ENCODE measurements at places on chromosomes 7 and 10.

DNA sequence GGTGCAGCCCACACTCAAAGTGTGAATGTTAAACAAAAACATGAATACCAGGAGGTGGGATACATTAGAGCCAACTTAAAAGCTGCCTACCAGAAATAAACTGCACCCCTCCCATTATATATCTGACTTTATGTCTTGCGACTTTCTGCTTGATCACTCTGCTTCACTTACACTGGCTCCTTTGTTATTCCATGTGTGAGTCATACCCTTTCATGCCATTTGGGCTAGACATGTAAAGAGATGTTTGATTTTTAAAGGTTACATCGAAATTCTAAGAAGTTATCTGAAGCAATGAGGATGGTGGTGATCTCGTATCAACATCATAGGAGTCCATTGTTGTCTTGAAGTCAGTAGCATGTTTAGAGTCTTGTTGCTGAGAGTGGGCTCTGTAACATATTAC lies 31.6 kb upstream of the ETV1 start:
- no peak for DNase-seq

- DNase-seq, result no peak
These were observed 200.1 kb downstream of the SDHAF3 start for GRCh38 chr7:97317575-97317974.

DNA sequence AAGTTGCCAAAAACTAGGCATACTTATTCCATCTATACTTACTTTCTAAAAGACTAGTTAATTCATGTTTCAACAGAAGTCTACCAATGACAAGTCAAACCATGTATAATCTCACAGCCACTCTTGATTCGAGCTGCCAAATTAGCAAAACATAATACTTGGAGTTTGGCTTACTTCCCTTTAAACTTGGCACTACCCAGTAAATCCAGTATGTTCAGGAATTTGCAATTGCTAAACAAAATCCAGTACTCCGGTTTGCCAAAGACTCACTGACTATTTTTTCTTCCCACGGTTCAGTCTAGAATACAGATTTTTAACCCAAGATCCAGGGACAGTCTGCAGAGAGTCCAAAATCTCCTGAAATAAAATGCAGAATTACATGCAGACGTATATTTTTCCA lies 4.6 kb downstream of the OAT start:
- DNase-seq, result no peak

DNA sequence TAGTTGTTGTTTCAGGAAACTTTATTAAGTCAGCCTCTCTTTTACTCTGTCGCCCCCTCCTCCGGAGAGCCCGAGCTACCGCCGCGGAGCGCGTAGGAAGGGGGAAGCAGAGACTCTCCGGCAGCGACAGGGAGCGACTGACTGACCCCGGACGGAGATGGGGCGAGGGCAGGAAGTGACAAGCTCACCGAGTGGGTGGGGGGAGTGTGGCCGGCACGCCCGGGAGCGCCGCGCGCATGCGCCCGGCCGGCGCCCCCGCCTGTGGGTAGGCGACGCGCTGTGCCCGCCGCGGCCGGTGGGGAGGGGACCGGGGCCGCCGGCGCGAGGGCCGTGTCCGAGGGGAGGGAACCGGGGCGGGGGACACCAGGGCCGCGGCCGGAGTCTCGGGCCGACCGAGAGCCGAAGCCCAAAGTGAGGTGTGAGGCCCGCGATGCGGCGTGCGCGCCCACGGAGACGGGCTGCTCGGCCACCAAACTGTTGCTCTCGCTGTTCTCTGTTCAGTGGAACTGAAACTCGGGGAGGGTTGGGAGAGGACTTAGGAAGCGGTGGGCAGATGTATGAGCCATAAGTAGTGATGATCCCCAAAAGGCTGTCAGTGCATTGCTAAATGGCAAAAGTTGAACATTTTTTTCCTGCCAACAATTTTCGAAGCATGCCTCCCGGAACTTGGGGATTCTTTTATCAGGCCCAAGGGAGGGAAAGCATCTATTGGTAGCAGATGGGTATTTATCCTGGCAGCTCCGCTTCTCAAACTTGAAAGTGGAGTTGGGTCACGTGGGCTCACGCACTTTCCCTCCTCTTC lies at the start of gene ZNF800:
Gene ZNF800 (minus strand): TSS at position 143 of the 802 bp plus-strand sequence. CDS start 1,151 bp downstream, outside the sequence.
- peak; percentile 93 for DNase-seq

DNA sequence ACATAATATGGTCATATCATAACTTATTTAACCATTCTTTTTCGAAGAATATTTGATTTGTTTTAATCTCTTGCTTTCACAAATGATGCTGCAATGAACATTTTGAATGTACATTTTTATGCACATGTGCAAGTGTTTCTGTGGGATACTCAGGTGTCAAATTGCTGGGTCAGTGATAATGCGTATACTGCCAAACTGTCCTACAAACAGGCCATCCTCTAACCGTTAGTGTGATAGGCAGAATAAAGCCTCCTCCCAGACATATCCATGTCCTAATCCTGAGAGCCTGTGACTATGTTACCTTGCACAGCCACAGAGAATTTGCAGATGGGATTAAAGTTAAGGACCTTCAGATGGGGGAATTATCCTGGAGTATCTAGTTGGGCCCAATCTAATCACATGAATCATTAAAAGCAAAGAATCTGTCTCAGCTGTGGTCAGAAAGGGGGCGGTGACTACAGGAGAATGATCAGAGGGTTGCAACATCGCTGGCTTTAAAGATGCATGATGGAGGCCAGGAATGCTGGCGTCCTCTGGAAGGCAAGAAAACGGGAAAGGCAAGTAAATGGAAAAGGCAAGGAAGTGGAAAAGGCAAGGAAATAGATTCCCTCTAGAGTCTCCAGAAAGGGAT lies 46.7 kb downstream of the FZD1 start:
- DNase-seq, result no peak

GRCh38 chr7:132869166-132869861 lies 212.6 kb downstream of the CHCHD3 start:
- no peak for DNase-seq

DNA sequence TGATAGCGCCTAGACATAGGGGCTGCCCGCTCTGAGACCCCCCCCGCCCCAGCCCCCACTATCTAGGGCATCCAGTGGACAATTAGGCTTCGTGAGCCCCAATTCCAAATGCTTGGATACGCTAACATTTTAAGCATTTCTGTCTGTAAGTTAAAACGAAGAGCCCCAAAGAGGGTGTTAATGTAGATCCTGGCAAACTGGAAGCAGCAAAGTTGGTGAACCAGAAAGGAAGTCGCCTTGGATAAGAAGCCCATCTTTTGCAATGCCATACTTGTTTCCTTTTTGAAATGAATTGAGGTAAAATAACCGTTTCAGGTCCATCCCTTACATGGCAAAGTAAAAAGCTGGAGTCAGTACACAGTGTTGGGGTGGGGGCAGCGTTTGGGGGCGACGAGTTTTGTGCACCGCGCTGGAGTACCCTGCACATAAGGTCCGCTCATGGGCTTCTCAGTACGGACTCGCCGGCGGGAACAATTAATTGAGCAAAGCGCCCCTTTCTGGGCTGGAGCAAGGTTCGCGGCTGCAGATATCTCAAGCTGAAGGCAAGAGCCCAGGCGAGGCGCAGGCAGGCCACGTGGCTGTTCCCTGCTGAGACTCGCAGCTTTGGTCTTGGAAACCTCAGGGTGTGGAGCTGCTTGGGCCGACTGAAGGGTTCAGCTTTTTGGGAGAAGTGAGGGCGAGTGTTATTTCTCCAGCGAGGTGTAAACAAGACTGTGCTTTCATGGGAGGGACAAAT lies 1.4 kb upstream of the TWIST1 start:
- DNase-seq, result no peak

DNA sequence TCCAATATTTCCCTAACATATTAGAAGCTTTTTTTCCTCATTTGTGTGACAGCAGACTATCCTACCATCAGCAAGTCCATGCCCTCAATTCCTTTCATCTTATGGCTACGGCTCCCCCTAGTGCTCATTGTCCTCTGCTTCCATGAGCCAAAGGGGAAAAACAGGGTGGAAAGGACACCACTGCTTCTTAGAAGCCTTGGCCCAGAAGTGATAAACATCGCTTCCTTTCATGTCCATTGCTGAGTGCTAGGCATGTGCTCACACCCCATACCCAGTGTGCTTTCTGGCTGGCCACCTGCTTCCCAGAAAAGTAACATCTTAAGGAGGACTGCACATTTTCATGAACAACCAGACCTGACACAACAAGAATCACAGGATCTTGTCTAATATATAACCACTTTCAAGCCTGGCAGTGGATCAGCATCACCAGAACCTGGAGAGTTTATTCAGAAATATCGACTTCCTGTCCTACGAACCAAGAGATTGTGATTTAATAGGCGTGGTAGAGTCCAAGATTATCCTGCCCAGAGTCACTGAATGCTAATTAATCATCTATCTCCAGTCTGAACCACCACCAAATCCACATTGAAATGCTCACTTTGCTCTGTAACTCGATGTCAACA lies 650.5 kb upstream of the SORCS1 start:
- DNase-seq, result no peak

DNA sequence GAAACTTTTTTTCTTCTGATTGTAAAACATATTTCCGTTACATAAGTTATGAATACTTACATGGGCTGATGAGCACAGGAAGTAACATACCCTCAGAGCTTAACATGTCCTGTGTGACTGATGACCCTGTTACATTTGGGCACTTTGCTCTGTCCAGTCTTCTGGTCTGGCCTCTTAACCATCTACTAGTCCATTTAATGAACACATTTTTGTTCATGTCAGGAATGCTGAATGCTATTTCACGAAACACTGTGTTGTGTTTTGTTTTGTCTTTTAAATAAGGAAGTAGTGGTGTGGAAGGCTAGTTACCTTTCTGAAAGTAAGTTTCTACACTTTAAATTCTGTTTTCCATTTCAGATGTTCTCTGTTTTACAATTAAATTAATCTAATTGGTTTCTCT lies 77.7 kb downstream of the RBM33 start:
- no peak for DNase-seq

DNA sequence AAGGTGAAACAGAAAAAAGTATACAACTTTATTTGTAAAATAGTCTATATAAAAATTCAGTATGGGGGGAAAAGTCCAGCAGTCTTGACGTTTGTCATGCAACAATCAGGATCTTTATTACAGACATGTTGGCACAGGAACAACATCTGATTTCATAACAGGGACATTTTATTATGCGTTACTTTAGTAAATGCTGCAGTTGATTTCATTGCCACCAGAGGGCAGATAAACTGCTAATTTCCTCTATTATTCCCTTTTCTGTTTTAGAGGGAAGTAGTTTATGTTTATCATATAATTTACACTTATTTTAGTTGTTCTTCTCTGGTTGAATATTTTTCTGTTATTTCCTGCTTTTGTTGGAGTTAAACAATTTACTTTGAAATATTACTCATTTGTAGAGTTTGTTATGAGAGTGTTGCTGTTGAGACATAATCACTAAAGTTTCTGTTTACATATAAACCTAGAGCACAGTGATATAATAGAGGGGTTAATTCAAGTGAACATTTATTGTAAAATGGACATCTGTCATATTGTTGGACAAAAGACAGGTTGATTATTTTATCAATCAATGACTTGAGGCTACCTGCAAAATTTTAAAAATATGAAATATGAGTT lies 3.3 kb downstream of the PLXDC2 start:
- peak; percentile 32 for DNase-seq

DNA sequence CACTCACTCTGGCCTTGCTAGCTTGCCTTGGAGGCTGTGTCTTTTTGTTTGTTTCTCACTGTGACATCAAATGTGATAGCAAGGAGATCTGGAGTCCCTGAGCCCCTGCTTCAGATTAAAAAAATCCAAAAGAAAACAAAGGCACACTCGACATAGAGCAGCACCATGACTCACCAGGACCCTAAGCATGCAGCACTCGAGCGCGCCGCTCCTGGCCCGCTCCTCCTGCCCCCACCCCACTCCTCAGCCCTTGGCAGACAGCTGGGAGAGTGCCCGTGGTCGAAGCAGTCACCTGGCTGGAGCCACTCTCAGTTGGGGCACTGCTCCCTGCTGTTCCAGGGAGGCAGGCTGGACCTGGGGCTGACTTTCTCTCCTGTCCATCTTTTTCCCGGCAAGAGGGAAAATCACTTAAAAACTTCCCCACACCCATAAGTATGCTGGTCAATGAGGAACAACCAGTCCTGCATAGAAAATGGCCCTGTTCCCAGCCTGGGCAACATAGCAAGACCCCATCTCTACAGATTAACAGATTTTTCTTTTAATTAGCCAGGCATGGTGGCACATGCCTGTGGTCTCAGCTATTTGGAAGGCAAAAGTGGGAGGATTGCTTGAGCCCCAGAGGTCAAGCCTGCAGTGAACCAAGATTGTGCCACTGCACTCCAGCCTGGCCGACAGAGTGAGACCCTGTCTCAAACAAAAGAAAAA lies 128.4 kb downstream of the PAXIP1 start:
- no peak for DNase-seq

- DNase-seq, result no peak
These were observed 53.7 kb downstream of the BEND7 start for GRCh38 chr10:13475124-13475523.

DNA sequence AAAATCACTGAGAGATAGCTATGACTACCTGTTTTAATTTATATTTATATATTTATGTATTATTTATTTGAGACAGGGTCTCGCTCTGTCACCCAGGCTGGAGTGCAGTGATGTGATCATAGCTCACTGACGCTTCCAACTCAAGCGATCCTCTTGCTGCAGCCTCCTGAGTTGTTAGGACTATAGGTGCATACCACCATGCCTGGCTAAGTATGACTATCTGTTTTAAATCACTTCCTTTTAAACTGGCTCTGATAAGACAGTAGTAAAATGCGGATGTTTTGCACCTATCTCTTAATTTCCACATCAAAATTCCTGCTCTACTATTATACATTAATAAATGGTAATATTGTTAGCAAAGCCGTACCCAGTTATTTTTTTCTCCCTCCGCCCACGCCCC lies 41.8 kb downstream of the DNMBP start:
- no peak for DNase-seq

GRCh38 chr10:88122576-88122975 lies 259.2 kb downstream of the PTEN start:
- DNase-seq, result no peak

DNA sequence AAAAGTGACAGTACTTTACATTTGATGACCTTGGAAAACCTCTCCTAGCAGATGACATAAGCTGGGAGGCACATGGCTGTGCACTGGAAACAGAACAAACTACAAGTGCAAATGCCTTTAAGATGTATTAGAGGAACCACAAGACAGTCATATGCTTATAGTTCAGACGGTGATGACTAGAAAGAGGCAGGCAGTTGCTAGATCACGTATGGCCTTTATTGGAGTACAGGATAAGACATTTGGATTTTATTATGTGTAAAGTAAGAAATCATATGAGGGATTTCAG lies 290.0 kb downstream of the SORCS1 start:
- no peak for DNase-seq

GRCh38 chr7:27101171-27101956 lies 1.1 kb downstream of the HOXA2 start:
- no peak for DNase-seq

Measured in activated CD4-positive, alpha-beta T cell treated with anti-CD3 and anti-CD28 coated beads, Interleukin-2, Interleukin-6, amounts not matched to agents 100 ng/mL and 50 ng/mL, durations not matched to agents 16 hours and 8 hours (primary cell).